ENCODE measurements at places on chromosomes 5 and 9. TPM values are rescaled to one million over a fixed set of nuclear protein-coding genes. Genes with fewer than 3 reads are reported as not detected.

Gene GGTA1
- total RNA-seq, result not detected

Gene LOX
- 1.8 TPM for total RNA-seq

Gene HOMER1
- 6.7 TPM for total RNA-seq

Gene PPP1R26
- total RNA-seq, result 19.0 TPM

Gene SLC25A48
- total RNA-seq, result 0.21 TPM

Gene FOXE1
- 4.0 TPM for total RNA-seq

Gene NIPBL
- 15.8 TPM for total RNA-seq

Gene ANKRD20A1
- 0.75 TPM for total RNA-seq

Gene LHX2
- total RNA-seq, result 4.6 TPM

Gene PCSK1
- total RNA-seq, result 0.56 TPM

Gene C9orf50
- not detected for total RNA-seq

Gene MSX2
- 6.7 TPM for total RNA-seq

Gene PROB1
- 0.36 TPM for total RNA-seq

Gene DRD1
- 0.77 TPM for total RNA-seq

Gene ADAMTSL2
- total RNA-seq, result not detected

Gene PCDHB13
- 0.06 TPM for total RNA-seq

Gene ELOVL7
- total RNA-seq, result 15.6 TPM

Gene TSSK1B
- total RNA-seq, result not detected

Gene SMIM33
- not detected for total RNA-seq

Gene C9orf40
- 11.3 TPM for total RNA-seq

Gene CNTNAP3
- 12.2 TPM for total RNA-seq

Gene SPATA31C1
- total RNA-seq, result not detected

Gene TSPAN17
- 57.1 TPM for total RNA-seq

Gene TIMD4
- 0.72 TPM for total RNA-seq

Gene GLDC
- 14.7 TPM for total RNA-seq

Gene MOB3B
- total RNA-seq, result 6.9 TPM

Gene CMYA5
- total RNA-seq, result 0.07 TPM

Gene PRR16
- total RNA-seq, result not detected

Gene SEMA6A
- total RNA-seq, result 0.05 TPM
